ENCODE measurements at places on chromosomes 4 and X. TPM values are rescaled to one million over a fixed set of nuclear protein-coding genes. Genes with fewer than 3 reads are reported as not detected.

The VSIG4 gene
- total RNA-seq: not detected

The TMEM271 gene
- total RNA-seq: not detected

The SRPK3 gene
- total RNA-seq: 2.2 TPM

The ARHGAP4 gene
- total RNA-seq: 5.3 TPM

The TENM3 gene
- total RNA-seq: 87.7 TPM

The MAGEA9B gene
- not detected for total RNA-seq

The ATP2B3 gene
- not detected for total RNA-seq
